ENCODE measurements at places on chromosomes 3 and 15.

GRCh38 chr3:153373606-153374005 is 211.6 kb downstream of the RAP2B start:
- DNase-seq: no peak

- DNase-seq: no peak
These were observed 2.8 kb upstream of the OR5K1 start for GRCh38 chr3:98460220-98460619.

GRCh38 chr3:41900265-41900664 is 61.6 kb downstream of the ULK4 start:
- DNase-seq: peak; percentile 24

DNA sequence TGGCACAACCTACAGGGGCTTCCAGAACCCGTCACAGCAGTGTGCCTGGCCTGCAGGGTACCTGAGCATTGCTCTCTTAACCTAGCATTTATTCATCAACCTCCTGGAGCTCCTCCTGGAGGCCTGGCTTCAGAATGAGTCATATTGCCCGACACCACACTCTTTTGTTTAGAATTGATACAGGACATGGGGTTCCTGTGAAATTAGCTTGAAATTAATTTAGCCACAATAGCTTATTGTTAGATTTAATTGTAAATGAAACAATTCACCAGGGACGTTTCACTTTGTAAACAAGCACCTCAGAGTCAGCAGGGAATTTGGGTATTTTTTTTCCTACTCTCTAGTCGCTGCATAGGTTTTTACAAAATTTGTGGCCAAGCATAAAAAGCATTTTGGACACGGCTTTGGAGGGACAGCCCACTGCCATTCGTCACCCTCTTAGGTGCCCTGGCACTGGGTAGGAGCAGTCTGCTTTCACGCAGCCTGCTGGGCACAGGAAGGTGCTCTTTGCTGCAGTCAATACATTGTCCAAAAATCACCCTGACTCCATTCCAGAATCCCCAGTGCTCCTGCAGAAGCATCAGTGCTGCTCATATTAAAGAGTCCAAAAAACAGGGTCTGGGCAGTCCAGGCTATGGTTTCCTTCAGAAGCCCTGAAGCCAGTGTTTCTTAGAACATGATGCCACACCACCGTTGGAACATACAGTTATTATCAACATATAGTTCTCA is 60.8 kb upstream of the MEF2A start:
- DNase-seq: peak; percentile 56

DNA sequence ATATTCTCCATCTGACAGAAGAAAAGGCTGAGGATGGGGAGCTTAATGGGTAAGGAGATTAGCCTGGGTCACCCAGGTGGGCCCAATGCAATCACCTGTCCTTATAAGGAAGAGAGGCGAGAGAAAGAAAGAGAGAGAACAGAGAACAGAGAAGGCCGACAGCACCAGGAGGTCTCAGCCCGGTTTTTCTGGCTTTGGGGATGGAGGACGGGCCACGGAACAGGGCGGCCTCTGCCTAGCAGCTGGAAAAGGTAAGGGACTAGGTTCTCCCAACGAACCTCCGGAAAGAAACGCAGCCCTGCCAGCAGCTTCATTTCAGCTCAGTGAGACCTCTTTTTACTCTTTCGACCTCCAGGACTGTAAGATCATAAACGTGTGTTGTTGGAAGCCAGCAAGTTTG is 196.0 kb upstream of the LYSMD4 start:
- DNase-seq: no peak

DNA sequence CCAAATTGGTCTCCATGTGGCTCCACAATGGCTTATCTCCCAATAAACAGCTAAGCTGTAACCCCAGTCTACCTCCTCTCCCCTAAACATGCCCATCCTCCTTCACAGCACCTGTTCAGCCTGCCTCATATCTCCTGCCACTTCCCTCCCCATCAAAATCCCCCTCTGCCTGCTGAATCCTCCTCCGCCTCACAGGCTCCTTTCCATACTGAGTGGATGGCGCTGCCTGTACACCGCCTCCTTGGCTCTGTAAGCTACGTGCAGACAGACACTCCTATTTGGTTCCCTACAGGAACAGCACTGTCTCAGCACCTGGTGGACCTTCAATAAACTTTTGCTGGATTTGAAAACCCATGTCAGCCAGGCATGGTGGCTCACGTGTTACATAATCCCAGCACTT is 53.7 kb downstream of the ADCY5 start:
- DNase-seq: no peak

DNA sequence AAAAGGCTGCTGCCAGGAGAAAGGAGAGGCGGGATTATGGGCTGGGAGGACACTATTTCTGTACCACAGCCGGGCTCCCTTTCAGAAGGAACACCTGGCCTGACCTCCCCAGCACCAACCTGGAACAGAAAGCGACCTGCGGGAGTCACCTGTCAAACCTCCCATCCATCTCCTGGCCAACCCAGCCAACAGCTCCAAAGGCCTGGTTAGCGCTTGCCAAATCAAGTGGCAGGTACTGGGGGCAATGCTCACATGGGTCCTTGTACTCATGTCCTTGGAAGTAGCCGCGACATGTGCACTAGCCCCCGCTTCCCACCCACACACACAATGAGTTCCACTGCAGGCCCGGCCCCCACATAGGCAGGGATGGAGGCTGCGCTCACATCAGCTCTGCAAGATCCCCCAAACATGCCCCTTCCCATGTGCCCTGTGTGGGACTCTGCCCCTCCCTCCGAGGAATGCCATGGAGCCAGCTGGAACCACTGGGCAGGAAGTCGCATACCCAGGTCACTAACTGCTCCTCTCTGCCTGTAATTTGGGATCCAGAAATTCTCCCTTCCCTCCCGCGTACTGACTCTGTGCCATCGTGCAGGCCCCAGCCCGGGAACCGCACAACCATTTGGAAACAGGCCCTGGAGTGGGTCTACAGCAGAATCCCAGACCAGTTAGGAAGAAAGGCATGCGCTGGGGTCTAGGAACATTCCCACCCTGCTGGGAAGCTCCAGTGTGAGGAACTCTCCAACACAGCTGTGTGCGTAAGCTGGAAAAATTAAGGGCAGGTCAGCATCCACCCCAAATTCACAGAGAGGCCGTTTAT is 98.9 kb downstream of the LRIG1 start:
- DNase-seq: no peak

DNA sequence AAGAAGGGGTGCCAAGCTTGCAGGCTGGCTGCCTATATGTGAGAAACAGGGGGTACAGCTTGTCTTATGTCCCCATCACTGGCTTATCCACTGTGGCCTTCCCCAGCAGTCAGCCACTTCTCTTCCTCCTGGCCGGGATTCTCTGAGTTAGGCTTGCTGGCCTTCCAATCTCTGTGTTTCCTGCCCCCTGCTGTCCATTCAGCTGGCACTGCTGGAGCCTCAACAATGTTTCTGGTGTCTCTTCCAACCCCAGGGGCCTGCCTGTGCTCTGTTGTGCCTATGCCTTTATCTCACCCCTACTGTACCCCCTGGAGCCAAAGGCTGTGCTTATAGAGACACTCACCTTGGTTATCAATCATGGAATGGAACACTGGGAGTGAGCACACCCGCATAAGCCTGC is 36.5 kb downstream of the ANAPC13 start:
- peak; percentile 57 for DNase-seq

DNA sequence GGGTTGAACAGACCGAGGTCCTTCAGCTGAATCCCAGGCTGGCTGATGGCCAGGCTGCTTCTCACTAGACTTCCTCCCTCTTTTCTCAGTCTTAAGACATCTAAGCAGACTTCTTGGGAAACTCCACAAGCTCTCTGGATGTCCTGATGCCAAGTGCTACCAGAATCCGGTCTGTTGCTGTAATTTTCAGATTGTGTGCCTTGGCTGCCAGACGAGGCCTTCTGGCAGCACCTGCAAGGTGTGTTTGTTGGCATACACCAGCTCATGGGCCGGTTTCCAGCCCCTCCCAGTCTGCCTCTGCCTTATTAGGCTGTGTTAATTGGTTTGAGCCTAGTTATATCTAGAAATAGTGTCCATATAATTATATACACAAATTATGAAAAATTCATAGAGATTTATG is 120.6 kb downstream of the TNIK start:
- DNase-seq: no peak

DNA sequence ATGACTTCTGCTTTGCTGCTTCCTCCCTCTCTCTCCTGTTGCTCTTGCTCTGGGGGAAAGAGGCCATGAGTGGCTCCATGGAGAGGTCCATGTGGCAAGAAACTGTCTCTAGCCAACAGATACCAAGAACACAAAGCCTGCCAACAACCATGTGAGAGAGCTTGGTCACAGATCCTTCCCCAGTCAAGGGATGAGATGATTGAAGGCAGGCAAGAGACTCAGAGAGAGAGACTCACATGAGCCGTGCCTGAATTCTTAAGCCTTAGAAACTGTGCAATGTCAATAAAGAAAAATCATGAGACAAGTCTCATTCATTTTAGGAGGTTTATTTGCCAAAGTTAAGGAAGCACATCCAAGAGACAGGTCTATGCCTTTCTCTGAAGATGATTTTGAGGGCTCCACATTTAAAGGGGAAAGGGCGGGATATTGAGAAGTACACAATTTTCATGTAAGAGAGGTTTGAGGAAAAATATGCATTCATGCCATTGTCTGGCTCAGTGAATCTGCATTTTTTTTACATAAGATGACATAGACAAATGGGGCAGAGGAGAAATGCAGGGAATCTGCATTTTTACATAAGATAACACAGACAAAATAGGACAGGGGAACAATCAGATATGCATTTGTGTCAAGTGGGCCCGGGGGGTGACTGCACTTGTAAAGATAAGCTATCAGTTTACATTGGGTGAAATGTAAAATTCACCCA is 59.5 kb upstream of the SUCLG2 start:
- no peak for DNase-seq

GRCh38 chr3:144415492-144415891 is 443.9 kb downstream of the DIPK2A start:
- DNase-seq: no peak

DNA sequence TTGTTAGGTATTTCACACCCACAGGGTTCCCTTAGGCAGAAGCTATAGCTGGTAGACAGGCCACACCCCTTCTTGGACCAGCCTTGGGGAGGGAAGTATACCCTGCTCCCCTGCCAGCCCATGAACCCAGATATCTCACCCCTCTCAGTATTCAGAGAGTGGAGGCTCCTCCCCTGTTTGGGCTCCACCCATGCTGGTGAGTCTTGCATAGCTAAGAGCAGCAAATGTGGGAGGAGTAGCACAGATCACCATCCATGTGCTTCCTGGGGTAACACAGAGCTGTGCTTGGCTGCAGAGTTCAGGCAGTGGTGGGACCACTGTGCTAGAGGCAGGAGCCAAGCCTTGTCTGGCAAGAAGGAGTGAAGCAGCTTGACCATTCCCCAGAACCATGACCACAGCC is 427.2 kb downstream of the ZIC1 start:
- DNase-seq: no peak

GRCh38 chr15:39919748-39920509 is at the start of gene GPR176:
Gene GPR176, minus strand, starts transcription at chr15:39920266. Its CDS starts 240 bp downstream, at chr15:39920026.
- DNase-seq: peak; percentile 66

- no peak for DNase-seq
These were observed 99.6 kb downstream of the SHQ1 start for GRCh38 chr3:72748659-72749058.

- no peak for DNase-seq
These were observed 2.8 kb upstream of the CPNE4 start for GRCh38 chr3:132037581-132037980.

DNA sequence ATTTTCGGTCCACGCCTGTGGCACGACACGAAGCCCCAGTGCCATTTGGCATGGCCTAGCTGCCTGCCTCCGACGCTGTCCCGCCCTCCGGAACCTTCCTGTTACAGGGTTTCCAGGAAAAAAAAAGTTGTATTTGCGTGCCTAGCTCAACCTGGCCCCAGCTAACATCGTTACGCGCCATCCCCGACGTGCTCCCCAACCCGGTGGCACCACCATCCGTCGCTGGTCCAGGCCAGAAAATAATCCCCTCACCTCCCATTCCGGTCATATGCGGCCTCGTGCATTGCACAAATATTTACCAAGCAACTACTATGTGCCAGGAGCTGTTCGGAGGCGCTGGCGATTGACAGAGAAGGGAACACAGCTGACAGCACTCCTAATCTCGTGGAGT is 1.4 kb upstream of the CYP1A1 start:
- DNase-seq: no peak

DNA sequence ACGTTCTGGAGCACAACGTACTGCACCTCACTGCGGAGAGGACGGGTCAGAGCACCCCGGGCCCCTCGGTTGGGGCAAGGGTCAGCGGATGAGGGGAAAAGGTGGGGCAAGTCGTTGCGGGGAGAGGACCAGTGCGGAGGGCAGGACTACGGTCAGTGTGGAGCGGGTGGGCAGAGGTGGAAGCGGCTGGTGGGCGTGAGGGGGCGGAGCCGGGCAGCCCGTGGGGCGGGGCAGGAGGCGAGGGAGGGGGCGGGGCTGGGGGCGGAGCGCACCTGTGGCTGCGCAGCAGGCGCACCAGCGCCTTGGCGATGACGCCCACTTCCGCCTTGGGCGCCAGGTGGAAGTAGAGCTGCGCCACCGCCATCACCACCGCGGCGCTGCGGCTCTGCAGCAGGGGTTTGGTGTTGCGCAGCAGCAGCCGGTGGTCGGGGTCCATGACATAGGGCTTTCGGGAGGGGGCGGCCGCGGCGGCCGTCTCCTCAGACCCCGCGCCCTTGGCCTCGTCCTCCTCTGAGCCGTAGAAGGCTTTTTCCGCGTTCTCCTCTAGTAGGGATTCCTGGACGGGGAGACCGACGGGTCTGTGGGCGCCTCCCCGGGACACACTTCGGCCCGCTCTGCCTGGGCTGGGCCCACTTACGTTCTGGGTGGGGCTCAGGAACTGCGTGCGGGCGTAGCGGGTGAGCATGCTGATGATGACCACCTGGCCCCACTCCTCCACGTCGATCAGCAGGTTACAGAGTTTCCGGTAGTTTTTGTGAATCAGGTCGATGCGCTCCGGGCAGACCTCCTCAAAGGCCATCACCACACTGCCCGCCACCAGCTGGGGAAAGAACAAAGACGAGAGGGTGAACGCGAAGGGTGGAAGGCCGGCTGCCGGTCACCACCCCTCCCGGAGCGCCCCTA is 29.2 kb downstream of the AP3B2 start:
- peak; percentile 78 for DNase-seq

GRCh38 chr3:197737319-197737649 is 580 bp upstream of the RUBCN start:
- no peak for DNase-seq

DNA sequence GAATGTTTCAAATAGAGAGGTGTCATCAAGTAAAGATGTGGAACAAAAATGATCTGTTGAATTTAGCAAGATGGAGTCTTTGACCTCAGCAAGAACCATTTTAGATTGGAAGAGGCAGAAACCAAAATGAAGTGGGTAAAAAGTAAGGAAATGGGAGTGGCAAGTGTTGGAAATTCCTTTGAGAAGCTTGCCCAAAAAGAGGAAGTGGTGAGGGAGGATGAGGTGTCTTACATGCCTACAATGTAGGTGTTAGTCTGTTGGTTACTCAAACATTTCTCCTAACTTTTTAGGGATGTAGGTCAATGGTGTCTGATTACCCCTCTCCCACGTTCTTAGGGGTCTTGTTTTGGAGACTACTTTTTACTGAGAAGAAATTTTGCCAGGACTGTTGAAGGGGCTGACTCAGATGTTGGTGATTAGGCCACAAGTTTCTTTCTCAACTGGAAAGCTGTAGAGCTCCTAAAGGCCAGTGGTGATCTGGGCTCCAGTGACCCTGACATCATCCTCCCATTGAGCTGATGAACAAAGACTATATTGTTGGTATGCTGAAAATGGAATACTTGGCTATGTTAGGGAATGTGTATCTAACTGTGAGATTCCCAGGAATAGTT is 5.1 kb downstream of the PPP2R3A start:
- peak; percentile 58 for DNase-seq

- DNase-seq: peak; percentile 19
These were observed 14.2 kb upstream of the COLQ start for GRCh38 chr3:15535732-15536131.

GRCh38 chr3:55622116-55622515 is 135.0 kb upstream of the WNT5A start:
- DNase-seq: peak; percentile 71

- DNase-seq: no peak
These were observed 14.0 kb upstream of the LMAN1L start for GRCh38 chr15:74798388-74799254.
